GM12878 (cell line): ENCODE measurements at places on chromosomes 2 and 18.
A peak's percentile ranks its signal among the peaks of the same experiment; 100 is the strongest.

DNA sequence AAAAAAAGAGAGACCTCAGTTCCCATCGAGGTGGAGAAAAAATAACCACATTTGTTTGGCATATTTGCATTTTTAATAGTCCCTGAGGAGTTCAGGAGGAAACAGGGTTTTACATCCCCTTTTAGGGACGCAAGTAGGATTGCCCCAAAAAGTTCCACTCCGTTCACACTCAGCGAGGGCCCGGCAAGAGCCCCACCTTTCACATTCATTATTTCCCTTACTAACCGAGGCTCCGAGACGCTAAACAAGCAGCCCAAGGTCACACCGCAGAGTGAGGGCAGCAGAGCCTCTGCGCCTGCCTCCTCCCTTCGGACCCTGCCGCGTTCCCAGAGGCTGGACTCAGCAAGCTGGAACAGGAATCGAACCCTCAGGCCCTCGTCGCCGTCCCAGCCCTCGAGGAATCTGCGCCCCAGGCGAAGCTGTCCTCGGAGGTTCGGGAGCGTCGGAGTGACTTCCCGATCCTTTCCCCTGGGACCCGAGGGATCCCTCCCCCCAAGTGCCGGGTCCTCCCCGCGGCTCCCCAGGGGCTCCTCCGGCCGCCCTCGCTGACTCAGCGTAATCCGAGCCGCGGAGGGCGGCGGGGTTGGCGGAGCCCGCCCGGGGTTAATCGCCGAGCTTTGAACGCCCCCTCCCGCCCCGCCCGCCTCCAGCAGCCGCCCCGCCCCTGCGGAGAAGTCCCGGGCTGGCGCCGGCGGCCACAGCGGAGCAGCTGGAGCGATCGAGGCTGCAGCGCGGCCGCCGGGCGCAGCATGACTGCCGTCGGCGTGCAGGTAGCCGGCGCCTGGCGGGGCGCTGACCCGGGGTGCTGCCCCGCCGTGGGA lies at the start of gene TMEM37:
TMEM37 (plus strand) TSS at position 700 of the 821 bp plus-strand sequence; CDS start at position 750, 50 bp downstream.
- DNase-seq: peak; percentile 90
- H3K27ac ChIP-seq: peak within 1 kb of the TSS; percentile 53; the same call in 1 of the 2 replicates
- peak within 1 kb of the TSS; percentile 64 for H3K4me3 ChIP-seq
- H3K27me3 ChIP-seq: peaks cover 5% of the 10 kb centered on the region
- H3K36me3 ChIP-seq: no peaks in the 10 kb centered on the region

DNA sequence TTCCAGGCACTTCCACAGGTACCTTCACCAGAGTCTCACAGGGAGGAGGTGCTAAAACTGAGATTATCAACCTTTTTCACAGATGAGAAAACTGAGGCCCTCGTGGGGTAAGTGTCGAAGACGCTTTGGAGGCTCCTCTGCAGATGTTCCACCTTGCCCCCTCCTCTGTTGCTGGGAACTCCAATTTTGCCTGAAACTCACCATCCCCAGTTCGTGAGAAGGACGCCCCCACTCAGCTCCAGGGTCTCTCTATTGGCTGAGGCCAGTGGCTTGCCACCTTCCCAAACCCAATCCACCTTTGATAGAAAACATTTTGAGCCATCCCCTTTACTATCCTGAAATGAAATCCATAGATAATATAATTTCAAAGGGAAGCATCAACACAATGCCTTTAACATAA lies 109.1 kb downstream of the CYP26B1 start:
- DNase-seq: no peak
- H3K4me1 ChIP-seq: no peaks in the 10 kb centered on the region
- no peaks in the 10 kb centered on the region for H3K27me3 ChIP-seq
- H3K4me3 ChIP-seq: no peak overlapping the region
- H3K27ac ChIP-seq: no peak overlapping the region

DNA sequence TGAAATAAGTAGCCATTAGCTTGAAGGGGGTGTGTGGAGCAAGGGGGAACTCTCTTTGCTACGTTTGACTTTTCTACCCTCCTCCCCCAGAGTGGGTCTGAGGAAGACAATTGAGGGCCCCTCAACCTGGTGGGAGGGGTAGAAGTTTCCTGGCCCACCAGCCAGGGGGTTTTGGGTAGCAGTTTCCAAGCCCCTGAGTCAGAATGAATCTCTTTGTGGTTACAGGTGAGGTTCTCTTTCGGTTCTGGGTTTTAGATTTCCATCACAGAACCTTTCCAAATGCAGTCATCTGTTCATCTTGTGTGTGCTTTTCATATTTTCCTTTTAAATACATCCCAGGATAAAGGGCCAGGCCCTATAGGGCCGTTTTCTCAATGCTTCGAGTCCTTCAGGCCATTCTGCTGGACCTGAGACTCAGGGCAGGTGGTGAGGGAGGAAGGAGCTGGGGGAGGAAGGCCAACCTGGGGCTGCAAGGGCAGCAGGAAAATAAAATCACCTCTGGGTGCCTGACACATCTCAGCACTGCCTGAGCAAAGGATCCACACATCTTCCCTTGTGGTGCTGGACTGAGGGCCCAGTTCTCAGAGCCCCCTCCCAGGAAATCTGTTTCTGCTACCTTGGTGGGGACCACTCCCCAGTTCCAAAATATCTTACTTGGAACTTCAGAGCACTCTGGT lies 4.7 kb downstream of the LBH start:
- no peaks in the 10 kb centered on the region; the same call in 1 of the 2 replicates for H3K36me3 ChIP-seq
- no peak for DNase-seq
- no peaks in the 10 kb centered on the region for H3K27me3 ChIP-seq
- peaks cover 35% of the 10 kb centered on the region for H3K4me1 ChIP-seq
- H3K4me3 ChIP-seq: peak overlapping the region; percentile 80; the same call in 1 of the 2 replicates
- H3K27ac ChIP-seq: peak overlapping the region; percentile 3; the same call in 1 of the 2 replicates

DNA sequence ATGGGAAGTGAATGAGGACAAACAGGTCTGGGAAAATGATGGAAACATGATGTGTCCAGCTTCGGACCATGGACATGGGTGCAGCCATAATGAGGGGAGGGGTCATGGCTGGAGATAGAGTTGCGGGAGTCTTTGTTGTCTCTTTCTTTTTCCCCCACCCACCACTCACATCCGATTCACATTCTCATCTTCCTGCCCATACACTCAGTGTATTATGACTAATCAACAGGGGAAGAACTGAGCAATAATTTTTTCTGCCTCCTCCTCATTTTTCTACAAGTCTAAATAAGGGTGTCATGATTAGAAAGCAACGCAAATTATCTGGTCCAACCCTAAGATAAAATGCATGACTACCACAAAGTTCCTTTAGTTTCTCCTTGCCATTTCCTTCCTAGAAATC lies 5.7 kb upstream of the SERPINB2 start:
- H3K4me1 ChIP-seq: no peaks in the 10 kb centered on the region
- no peak for DNase-seq
- no peak overlapping the region for H3K4me3 ChIP-seq
- H3K36me3 ChIP-seq: no peaks in the 10 kb centered on the region

GRCh38 chr18:46222710-46223360 lies 118.7 kb downstream of the HAUS1 start:
- no peak overlapping the region for H3K27ac ChIP-seq
- H3K36me3 ChIP-seq: peaks cover 4% of the 10 kb centered on the region; the same call in 1 of the 2 replicates
- no peaks in the 10 kb centered on the region for H3K27me3 ChIP-seq
- H3K4me3 ChIP-seq: no peak overlapping the region
- no peaks in the 10 kb centered on the region; the same call in 1 of the 2 replicates for H3K4me1 ChIP-seq

DNA sequence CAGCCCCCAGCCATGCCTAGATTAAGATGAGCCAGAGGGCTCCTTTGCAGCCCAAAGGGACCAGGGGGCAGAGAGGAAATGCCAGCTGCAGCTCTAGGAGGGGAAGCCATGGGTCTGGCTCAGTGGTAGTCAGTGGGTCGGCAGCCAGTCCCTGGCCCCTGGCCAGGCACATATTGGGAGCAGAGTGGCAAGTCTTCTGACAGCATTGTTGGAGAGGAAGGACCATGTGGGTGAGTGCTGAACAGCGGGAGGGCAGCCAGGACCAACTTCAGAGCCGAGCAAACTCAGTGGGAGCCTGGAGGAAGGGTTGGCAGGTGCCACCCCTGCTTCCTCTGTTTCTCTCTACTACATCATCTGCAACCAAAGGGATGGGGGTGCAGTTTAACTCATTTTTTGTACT lies 140.5 kb upstream of the PELI1 start:
- H3K36me3 ChIP-seq: no peaks in the 10 kb centered on the region
- no peak for DNase-seq
- H3K4me1 ChIP-seq: peaks cover 13% of the 10 kb centered on the region
- H3K4me3 ChIP-seq: no peak overlapping the region

DNA sequence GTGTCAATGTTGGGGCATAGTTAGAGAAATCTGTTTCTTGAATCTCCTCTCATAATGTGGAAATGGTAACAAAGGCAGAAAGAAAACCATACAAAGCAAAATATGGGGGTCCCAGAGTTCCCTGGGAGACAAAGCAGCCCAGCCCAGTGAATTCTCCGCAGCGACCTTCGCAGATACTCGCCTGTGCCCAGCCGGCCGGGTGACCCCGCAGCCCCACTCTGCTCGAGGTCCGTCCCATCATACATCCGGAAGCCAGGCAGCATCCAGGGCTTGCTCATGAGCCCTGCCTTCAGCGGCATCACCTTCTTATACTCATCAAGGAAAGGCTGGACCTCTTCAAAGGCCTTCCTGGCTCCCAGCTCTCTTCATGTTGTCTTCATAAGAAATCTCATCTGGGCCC lies 774.8 kb upstream of the ID2 start:
- no peaks in the 10 kb centered on the region for H3K27me3 ChIP-seq
- no peak overlapping the region for H3K4me3 ChIP-seq
- no peaks in the 10 kb centered on the region for H3K36me3 ChIP-seq
- no peak for DNase-seq

- no peaks in the 10 kb centered on the region for H3K4me1 ChIP-seq
- DNase-seq: no peak
- H3K36me3 ChIP-seq: no peaks in the 10 kb centered on the region
- H3K4me3 ChIP-seq: no peak overlapping the region
- H3K27ac ChIP-seq: no peak overlapping the region
Measured at GRCh38 chr2:155372969-155373368, 674.5 kb downstream of the KCNJ3 start.

- H3K4me3 ChIP-seq: no peak overlapping the region
- H3K36me3 ChIP-seq: no peaks in the 10 kb centered on the region
- no peaks in the 10 kb centered on the region for H3K27me3 ChIP-seq
- no peak for DNase-seq
- no peaks in the 10 kb centered on the region for H3K4me1 ChIP-seq
Measured at GRCh38 chr2:188884517-188884916, 89.7 kb upstream of the COL3A1 start.

GRCh38 chr2:187577310-187577709 lies 23.1 kb upstream of the TFPI start:
- no peak overlapping the region for H3K27ac ChIP-seq
- no peaks in the 10 kb centered on the region for H3K27me3 ChIP-seq
- no peak for DNase-seq
- no peaks in the 10 kb centered on the region for H3K36me3 ChIP-seq
- no peaks in the 10 kb centered on the region for H3K4me1 ChIP-seq

DNA sequence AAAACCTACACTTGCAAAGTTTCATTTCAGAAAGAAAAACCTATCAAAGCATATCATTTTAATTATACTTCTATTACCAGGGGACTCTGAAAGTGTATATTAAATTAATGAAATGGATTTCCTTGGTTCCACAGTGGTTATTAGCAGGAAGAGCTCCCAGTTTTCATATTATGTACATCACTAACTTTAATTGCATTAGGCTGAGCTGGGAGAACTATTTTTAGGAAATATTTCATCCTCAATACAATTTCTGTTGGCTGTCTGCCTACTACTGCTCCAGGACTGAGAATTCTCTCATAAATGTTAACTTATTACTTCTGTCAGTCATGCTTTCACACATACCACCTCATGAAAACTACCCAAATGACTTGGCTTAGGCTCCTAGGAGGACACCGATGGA lies 301.4 kb downstream of the CMPK2 start:
- H3K36me3 ChIP-seq: no peaks in the 10 kb centered on the region
- H3K27ac ChIP-seq: no peak overlapping the region
- no peaks in the 10 kb centered on the region for H3K4me1 ChIP-seq
- no peak for DNase-seq
- H3K4me3 ChIP-seq: no peak overlapping the region
- no peaks in the 10 kb centered on the region for H3K27me3 ChIP-seq
